ENCODE measurements at places on chromosomes 6 and 20.

DNA sequence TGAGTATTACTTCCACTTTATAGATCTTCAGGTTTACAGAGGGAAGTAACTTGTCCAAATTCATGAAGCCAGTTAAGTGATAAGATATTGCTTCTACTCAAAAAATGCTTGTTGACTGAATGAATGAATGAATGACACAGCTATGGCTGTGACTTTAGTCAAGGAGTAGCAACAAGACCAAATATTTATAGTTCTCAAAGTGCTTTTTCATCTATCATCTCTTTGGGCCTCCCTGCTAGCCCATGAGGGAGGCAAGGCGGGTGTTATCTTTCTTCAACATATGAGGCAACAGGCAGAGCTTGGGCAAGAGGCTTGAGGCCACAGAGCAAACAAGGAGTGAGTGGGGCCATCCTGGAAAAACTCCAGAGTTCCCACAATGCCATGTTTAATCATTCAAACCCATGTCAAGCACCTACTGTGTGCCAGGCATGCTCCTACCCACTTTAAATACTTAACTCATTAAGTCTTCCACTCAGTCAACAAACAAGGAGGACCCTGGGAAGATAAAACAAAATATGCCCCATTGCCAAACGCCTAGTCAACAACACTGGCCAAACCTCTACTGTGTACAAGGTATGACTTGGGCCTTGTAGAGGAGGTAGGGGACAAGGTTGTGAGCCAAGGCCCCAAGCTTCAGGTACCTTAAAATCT lies 15.9 kb downstream of the BCL2L1 start:
- no peak for DNase-seq

GRCh38 chr6:6660339-6661045 lies 72.0 kb downstream of the LY86 start:
- DNase-seq = no peak

- DNase-seq = no peak
Observed at GRCh38 chr6:149899486-149899885, 1.6 kb upstream of the RAET1E start.

- DNase-seq = no peak
Observed at GRCh38 chr6:43077981-43078511, 1.9 kb downstream of the PTK7 start.

Measured in stimulated activated CD4-positive, alpha-beta T cell treated with anti-CD3 and anti-CD28 coated beads, TNF-alpha, amount 100 ng/mL, for 48 hours (primary cell).